Activated T-helper 1 cell treated with anti-CD3 and anti-CD28 coated beads, Interleukin-2, amount 50 U/mL, for 16 hours (primary cell): ENCODE measurements at places on chromosomes 3 and 15.

- DNase-seq: peak; percentile 1
These were observed 258.1 kb downstream of the TBL1XR1 start for GRCh38 chr3:176939022-176939817.

DNA sequence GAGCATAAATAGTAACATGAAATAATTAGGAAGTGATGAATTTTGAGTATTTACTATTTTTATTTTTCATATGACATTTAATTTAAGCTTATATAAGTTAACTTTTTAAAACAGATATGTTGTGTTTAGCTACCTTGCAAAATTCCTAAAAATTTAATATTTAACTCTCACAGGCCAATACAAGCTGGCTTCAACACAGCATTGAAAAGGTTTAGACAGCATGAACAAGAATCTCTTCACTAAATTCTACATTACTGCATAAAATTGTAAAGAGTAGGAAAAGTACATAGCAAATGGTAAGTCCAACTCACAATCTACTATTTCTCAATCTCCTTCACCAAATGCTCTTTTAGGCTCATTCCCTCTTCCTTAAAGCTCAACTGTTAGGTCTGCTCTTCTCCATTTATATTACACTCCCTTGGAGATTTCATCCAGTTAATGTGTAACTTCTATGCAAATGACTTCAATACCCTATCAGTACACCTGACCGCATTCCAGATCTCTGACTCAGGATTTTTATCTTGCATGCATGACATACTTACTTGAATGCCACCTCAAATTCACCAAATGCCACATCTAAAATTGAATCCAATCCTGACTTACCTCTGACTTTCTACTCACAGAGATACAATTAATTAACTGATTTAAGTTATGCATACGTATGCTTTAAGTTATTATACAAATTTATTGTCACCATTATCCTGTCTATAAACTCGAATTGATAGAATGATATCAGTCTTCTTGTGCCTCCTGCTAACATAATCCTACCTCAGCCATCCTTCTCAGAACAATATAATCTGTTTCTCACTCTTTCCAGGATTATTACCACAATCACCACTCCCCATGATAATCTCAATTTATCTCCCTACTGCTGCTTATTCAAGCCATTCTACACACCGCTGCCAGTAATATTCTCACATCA is 127.0 kb downstream of the STAG1 start:
- DNase-seq: no peak

DNA sequence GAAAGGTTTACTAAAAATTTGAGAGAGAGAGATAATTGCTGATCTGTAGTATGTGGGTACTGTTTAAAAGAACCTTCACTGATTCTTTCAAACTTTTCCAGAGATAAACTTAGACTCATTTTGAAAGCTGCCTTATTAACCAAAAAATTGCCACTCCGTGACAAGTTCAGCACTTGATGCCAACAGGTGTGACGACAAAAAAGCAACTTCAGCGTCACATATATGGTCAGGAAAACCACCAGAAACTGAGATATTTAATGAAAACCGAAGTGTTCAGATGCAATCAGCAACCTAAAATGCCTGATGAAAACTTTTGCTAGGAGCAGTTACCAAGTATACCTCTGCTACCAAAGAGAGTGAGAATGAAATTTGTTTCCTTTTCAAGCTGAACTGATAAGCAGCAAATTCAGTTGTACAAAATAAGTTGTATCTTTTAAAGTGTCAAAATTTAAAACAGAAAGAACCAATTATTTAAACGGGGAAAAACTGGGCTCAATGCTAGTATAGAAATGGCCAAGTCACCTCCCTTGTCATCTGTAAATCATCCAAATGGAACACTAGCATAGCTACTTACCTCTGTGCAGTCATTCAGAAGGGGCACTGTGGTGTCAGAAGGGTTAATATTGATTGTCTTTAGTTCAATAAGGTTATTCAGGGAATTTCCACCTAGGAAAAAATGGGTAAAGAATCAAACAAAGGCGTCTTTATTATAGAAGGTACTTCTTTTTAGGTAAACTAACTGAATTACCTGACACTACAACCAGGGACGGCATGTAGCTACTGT is 91.5 kb upstream of the OCA2 start:
- no peak for DNase-seq

DNA sequence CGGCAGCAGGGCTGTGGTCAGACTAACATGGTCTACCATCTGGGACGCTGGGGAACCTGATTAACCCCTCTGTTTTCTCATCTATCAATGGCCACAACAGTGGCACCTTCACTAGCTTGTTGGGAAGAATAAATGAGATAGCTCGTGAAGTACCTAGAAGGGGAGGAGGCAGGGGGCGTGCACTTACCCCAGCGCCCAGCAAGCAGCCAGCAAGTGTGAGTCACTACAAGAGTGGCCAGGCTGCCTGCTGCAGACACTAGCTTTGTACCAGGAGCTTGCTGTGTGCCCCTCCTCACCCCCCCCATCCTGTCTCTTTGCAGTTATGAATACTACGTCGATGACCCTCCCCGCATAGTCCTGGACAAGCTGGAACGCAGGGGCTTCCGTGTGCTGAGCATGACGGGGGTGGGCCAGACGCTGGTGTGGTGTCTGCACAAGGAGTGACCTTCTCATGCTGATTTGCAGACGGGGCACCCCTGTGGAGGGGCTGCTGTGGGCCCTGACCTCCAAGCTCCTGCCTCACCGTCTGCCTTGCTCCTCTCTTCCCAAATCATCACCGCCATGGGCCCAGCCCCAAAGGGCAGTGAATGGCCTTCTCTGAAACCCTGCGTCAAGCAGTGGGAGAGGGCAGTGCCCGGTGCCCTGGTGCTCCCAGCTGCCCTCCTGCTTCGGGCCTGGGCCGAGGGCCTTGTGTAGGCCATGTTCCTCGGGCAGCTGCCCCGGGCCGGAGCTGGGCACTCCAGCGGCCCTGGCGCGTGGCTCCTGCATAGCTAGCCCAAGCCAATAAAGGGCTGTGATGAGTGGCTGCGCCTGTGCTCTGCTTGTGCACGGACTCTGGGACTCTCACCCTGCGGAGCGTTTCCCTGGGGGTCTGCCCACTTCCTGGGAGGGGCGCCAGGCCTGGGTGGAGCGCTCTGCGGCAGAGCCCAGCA is 2.6 kb upstream of the C15orf62 start:
- no peak for DNase-seq

- DNase-seq: no peak
These were observed 88.8 kb downstream of the THBS1 start for GRCh38 chr15:39669661-39670060.

GRCh38 chr3:152558386-152558785 is 276.5 kb upstream of the P2RY1 start:
- no peak for DNase-seq

DNA sequence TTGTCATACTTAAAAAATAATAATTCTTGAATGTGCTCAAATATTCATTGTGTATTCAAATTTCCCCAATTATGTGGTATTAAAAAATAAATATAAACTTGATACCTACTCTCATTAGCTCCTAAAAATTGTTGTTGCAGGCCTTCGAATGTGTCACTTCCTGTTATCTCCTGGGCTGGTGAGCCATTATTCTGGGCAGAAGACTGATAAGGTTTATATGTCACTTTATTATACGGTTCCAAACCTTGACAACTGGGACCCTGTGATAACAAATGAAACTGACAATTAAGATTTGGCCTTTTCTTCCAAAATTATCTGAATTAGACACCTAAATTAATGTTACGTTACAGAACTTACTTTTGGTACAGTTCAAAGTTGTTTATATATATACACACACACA is 15.0 kb downstream of the CEP152 start:
- no peak for DNase-seq

DNA sequence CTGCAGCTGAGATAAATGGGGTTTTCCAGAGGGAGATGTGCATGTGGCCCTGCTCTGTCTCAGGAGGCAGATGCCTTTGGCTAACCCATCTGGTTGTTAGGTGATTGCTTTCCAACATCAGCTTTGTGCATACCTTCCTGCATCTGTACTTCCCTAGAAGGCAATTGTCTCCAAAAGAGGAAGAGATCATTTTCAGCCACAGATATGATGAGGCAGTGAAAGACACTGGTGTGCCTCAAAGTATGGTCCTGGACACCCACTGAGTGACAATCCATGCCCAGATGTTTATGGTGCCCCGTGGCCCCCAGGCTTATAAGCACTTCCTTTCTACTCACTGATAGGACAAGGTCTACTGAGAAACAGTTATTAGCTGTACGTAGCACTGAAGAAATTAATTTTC is 117.5 kb upstream of the NR2F2 start:
- no peak for DNase-seq

GRCh38 chr15:85408270-85408746 is 27.9 kb downstream of the AKAP13 start:
- DNase-seq: no peak

DNA sequence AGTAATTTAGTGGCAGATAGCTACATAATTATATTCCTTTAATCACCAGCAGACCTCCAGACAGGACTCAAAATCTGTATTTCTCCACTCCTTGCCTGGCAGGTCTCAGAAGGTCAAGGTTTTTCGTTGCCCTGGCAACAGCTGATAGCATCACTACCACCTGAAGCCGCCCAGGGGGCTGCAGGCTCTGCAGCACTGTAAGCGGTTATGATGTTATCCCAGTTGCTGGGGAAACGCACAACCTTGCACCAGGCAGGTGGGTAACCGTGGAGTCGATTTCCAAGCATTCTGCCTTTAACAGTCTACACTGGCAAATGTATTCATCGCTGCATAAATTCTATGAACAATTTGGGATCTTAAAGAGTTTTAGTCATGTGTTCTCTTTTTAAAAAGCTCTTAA is 756.3 kb downstream of the NTRK3 start:
- no peak for DNase-seq

GRCh38 chr3:171890398-171890797 is 47.2 kb downstream of the TMEM212 start:
- DNase-seq: no peak

DNA sequence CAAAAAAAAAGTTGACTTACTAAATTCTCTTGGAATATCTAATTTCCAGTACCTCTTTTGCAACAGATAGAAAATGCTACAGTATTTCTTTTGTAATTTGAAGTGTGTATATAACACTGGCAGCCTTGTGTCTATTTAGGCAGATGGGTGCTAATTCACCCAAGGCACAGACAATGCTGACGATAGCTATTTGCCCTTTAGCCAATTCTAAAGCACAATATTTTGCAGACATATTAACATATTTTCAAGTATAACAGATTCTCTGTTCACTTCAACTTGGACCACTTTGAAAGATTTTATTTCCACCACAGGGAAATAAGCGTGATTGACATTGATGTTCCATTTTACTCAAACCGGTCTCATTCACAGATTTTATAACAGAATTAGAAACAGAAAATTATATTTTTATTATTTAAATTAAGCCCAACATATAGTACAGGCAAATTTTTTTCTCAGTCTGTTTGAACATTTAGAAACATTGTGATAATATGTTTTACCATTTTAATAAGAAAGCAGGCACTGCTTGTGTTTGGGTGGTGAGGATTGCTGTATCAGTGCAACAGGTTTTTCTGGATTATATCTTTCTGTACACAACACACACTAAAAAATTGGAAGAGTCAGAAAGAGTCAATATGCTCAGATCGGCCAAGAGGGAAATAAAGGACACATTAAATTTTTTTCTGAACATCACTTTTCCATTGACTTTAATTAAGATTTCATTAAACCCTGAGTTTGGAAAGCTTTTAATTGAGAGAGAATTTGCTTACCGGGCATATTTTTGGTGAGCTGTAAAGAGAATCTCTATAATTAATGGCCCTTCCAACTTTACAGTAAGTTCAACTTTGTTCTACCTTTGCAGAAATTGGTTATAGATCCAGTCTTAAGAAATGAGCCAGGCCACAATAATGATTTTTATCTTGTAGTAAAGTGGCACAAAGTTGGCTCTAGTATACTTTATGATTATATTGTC is 327.3 kb upstream of the NR2F2 start:
- DNase-seq: no peak

DNA sequence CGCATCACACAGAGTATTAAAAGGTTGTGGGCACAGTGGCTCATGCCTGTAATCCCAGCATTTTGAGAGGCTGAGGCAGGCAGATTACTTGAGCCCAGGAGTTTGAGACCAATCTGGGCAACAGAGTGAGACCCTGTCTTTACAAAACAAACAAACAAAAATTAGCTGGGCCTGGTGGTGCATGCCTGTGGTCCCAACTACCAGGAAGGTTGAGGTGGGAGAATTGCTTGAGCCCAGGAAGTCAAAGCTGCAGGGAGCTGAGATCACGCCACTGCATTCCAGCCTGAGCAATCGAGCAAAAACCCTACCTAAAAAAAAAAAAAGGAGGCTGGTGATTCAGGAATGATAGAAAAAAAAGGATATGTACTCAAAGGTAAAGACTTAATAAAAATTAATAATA is 28.2 kb upstream of the ST6GAL1 start:
- no peak for DNase-seq

- DNase-seq: no peak
These were observed 152.4 kb upstream of the SETMAR start for GRCh38 chr3:4150816-4151215.

GRCh38 chr3:10594915-10595314 is 89.5 kb upstream of the ATP2B2 start:
- no peak for DNase-seq

- no peak for DNase-seq
These were observed 108.5 kb downstream of the SYNPR start for GRCh38 chr3:63386568-63386967.

GRCh38 chr3:193051314-193051713 is 133.7 kb upstream of the MB21D2 start:
- DNase-seq: no peak

DNA sequence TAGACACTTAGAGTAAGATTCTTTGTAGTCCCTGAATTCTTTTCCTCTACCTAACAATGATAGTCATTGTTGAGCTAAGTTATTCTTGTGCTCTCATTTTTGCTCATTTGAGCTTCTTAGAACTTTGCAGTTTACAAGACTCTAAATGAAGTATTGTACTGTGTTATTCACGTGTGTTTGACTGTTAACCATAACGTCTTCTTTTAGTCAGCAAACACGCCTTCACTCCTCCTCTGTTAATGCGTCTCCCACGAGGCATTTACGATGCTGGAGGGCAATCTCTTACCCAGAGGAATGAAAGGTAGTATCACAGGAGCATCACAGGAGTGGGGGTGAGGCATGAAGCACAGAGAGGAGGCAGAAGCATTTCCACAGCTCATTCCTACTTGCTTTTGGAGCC is 14.8 kb upstream of the P2RY14 start:
- no peak for DNase-seq

- DNase-seq: no peak
These were observed 22.2 kb upstream of the CDAN1 start for GRCh38 chr15:42759093-42759492.

- DNase-seq: peak; percentile 72
These were observed 45.5 kb upstream of the KLHL25 start for GRCh38 chr15:85840079-85840801.
